ENCODE measurements at places on chromosomes 2 and 18. TPM values are rescaled to one million over a fixed set of nuclear protein-coding genes. Genes with fewer than 3 reads are reported as not detected.

Gene CROCC2
- 3.6 TPM for total RNA-seq

- DNase-seq = no peak
- no peaks in the 10 kb centered on the region for H3K4me1 ChIP-seq
- no peaks in the 10 kb centered on the region for H3K27me3 ChIP-seq
These were observed 150.6 kb upstream of the AGAP1 start for GRCh38 chr2:235343156-235343774.

Gene ADGRF3
- 0.69 TPM for total RNA-seq

GRCh38 chr2:74000666-74001065 is 16.0 kb downstream of the TET3 start:
- no peaks in the 10 kb centered on the region for H3K36me3 ChIP-seq
- peaks cover 66% of the 10 kb centered on the region for H3K4me1 ChIP-seq
- no peaks in the 10 kb centered on the region for H3K27me3 ChIP-seq

Gene TNFRSF11A
- 5.3 TPM for total RNA-seq

DNA sequence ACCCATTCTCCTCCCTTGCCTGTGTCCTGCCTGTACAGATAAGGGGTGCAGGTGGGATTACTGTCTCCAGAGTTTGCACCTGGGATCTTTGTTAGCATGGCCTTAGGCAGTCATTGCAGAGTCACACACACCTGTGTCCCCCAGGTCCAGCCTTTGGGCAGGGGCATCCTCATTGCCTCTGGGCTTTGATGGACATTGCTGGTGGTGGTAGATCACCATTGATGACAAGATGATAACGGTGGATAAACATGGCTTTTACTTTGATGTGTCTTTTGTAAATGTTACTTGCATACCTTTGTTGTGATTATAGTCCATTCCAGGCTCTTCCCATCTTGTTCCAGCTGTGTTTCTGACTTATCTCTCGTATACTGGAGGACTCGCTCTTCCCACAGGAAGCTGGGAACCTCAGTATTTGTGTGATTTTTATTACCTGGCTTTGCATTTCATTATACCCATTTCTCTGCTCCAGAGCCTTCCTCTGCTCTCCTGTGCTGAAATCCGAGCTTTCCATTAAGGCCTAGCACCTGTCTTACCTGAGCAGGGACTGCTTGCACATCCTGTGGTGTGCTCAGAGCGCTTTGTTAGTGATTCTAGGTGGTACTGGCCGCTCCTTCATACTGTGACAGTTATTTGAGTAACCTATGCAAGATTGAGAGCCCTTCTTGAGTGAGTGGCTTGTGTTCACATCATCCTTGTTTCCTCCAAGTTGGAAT is 79.2 kb downstream of the PTPRM start:
- H3K27me3 ChIP-seq = no peaks in the 10 kb centered on the region
- no peaks in the 10 kb centered on the region for H3K36me3 ChIP-seq
- no peak overlapping the region for H3K27ac ChIP-seq
- H3K4me1 ChIP-seq = no peaks in the 10 kb centered on the region

Gene ATP9B
- 50.5 TPM for total RNA-seq
